ENCODE measurements at places on chromosomes 5 and 9. TPM values are rescaled to one million over a fixed set of nuclear protein-coding genes. Genes with fewer than 3 reads are reported as not detected.

DNA sequence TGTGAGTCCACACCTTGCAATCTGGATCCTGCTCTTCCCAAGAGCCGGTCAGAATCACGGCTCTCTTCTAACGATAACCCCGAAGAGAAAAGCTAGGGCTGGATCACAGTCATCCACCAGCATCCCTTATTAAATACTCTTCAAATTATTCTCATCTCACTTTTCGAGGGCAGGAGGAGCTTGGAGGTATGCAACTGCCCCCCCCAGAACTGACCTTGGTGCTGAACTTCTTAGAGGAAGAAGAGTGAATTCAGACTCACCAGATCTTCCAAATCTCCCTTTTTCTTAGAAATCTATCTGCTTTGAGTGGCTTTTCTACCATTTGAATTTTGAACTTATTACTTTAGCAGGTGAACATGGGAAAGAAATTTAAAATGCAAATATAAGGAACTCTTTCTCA is 75.7 kb downstream of the MED10 start:
- H3K4me1 ChIP-seq, result no peaks in the 10 kb centered on the region
- no peak for DNase-seq
- H3K4me3 ChIP-seq, result no peak overlapping the region
- no peaks in the 10 kb centered on the region for H3K27me3 ChIP-seq
- no peaks in the 10 kb centered on the region for H3K36me3 ChIP-seq

- H3K4me3 ChIP-seq, result no peak overlapping the region
- no peaks in the 10 kb centered on the region for H3K4me1 ChIP-seq
- no peaks in the 10 kb centered on the region for H3K36me3 ChIP-seq
- no peak overlapping the region for H3K27ac ChIP-seq
- H3K27me3 ChIP-seq, result no peaks in the 10 kb centered on the region
Measured at GRCh38 chr9:94210616-94211603, 48.2 kb upstream of the ZNF169 start.

DNA sequence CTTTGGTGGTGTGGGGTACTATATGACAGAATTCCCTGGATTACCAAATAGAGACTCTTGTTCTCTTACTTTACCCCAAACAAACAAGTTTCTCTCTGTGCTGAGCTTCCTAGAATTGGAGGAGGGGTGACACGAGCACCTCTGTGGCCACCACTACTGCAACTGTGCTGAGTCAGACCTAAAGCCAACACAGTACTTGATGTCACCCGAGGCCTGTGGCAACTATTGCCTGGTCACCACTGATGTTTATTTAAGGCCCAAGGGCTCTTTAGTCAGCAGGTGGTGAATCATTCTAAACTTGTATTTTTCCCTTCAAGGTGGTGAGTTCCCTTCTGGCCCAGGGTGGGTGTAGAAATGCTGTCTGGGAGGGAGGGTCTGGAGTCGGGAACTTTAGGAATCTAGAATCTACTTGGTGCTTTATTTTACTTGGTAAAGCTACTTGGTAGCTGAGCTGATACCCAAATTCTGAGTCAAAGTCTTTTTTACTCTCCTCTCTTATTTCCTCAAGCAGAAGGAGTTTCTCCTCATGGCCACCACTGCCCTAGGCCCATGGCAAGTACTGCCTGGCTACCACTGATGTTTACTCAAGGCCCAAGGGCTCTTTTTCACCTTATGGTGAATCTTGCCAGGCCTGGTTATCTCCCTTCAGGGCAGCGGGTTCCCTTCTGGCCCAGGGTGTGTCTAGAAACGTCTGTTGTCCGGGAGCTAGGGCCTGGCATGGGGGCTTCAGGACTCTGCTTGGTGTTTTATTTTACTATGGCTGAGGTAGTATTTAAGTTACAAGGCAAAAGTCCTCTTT is 9.8 kb downstream of the LURAP1L start:
- H3K4me3 ChIP-seq, result no peak overlapping the region
- H3K27me3 ChIP-seq, result no peaks in the 10 kb centered on the region
- H3K36me3 ChIP-seq, result no peaks in the 10 kb centered on the region
- no peaks in the 10 kb centered on the region for H3K4me1 ChIP-seq

GRCh38 chr9:600006-600405 is 241.5 kb upstream of the DMRT1 start:
- no peak overlapping the region for H3K4me3 ChIP-seq
- no peaks in the 10 kb centered on the region for H3K36me3 ChIP-seq
- DNase-seq, result no peak
- no peaks in the 10 kb centered on the region for H3K27me3 ChIP-seq
- no peaks in the 10 kb centered on the region for H3K4me1 ChIP-seq

The HAVCR2 gene
- 10.8 TPM for total RNA-seq

The FOXD4L4 gene
- total RNA-seq, result 0.32 TPM

The SLIT3 gene
- 54.1 TPM for total RNA-seq

The FLT4 gene
- total RNA-seq, result 4.3 TPM

The INSL6 gene
- total RNA-seq, result not detected
